ENCODE measurements at places on chromosomes 3 and 15. TPM values are rescaled to one million over a fixed set of nuclear protein-coding genes. Genes with fewer than 3 reads are reported as not detected.

Gene INKA1
- total RNA-seq: 48.1 TPM

Gene CAMK2N2
- not detected for total RNA-seq

Gene CADPS
- 3.8 TPM for total RNA-seq

Gene EFCC1
- 0.76 TPM for total RNA-seq

Gene UACA
- total RNA-seq: 97.8 TPM

Gene ACVR2B
- total RNA-seq: 8.9 TPM

Gene LPP
- total RNA-seq: 95.7 TPM

Gene C3orf33
- total RNA-seq: 3.7 TPM

Gene CYP8B1
- total RNA-seq: not detected

Gene CFAP91
- total RNA-seq: 2.2 TPM

DNA sequence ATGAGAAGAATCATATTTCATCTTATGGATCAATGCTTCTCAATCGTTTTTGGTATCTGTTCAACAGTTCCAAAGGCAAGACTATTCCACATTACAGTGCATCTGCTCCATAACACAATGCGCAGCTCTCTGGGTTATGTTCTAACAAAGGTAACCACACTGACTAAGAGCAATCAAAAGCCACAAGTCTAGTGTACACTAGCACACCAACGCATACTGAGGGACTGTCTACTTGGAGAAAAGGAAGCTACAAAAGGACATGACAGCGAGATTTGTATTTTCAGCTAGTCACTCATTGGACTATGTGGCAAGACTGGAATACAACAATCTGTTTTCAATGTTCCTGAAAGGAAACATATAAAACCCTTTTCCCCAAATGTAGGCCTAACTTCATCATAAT, 35.8 kb downstream of the SETD2 start:
- no peak for DNase-seq

- DNase-seq: no peak
Measured at GRCh38 chr3:23052620-23053019, 150.5 kb upstream of the UBE2E2 start.

DNA sequence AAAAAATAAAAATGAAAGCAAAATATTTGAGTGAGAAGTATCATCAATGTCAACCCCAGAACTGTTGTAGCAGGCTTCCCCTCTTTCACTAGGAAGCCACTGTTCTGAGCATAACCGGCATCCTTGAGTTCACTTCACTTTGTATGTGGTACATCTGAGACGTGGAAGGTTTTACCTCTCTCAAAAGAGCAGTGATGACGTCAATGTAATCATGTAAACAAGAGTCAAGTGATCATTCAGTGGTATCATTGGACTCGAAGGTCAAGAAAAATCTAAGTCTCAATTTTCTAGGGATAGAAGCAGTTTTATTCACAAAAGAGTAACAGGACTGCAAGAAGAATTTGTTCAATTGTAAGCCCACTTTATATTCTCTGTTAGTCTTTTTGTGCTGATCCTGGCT, 339.8 kb upstream of the THRB start:
- no peak for DNase-seq

GRCh38 chr15:70788114-70789049, 25.0 kb upstream of the UACA start:
- no peak for DNase-seq

GRCh38 chr15:31353931-31354330, 27.3 kb downstream of the KLF13 start:
- no peak for DNase-seq

GRCh38 chr15:59821286-59821685, 132.2 kb upstream of the BNIP2 start:
- DNase-seq: no peak

- DNase-seq: no peak
Measured at GRCh38 chr3:155449613-155450267, 156.3 kb upstream of the STRIT1 start.

- DNase-seq: no peak
Measured at GRCh38 chr15:82950746-82951370, 1.7 kb downstream of the HOMER2 start.

DNA sequence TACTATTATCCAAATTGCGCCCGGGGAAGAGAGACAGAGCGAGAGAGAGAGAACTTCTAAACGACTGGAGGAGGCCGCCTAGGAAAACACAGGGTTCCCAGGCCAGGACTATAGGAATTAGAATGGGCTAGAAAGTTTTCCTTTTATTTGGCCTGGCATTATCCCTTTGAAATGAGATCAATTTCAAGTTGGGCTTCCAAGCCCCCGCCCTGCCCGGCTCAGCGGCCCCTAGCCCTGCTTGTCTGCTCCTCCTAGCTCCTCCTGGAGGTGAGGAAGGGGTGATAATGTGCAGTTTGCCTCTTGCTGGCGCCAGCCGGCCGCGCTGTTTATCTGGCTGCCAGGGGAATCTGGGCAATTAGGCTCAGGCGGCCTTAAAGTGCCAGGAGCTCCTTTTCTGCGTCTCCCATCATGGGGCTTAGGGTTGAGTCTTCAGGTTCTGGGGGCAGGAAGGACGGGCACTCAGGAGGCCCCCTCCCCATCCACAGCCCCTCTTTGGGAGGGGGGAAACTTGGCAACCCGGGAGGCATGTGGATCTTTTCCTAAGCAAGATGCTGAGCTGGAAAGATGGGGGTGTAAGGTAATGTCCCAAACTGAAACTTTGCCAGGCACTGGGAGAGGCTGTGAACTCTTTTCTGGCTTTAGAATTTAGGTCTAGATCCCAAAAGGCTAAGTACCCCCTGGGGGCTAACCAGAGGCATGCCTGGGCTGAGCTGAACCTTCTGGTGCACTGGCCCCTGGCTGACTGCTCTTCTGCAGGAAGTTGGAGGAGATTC, 5.5 kb downstream of the SMAD6 start:
- DNase-seq: no peak

- no peak for DNase-seq
Measured at GRCh38 chr3:134328846-134329245, 45.4 kb downstream of the AMOTL2 start.

GRCh38 chr3:66276705-66277274, 56.0 kb downstream of the SLC25A26 start:
- no peak for DNase-seq

GRCh38 chr3:110069761-110070160, 732.4 kb upstream of the DPPA4 start:
- DNase-seq: no peak

- peak; percentile 85 for DNase-seq
Measured at GRCh38 chr15:73700041-73700842, 16.1 kb downstream of the CD276 start.

- no peak for DNase-seq
Measured at GRCh38 chr3:71973274-71974030, 188.5 kb upstream of the PROK2 start.

- DNase-seq: no peak
Measured at GRCh38 chr3:190697901-190698300, 164.6 kb downstream of the GMNC start.

- DNase-seq: no peak
Measured at GRCh38 chr15:78129077-78129750, 2.0 kb downstream of the CIB2 start.

- DNase-seq: no peak
Measured at GRCh38 chr3:11186771-11187191, 32.5 kb downstream of the HRH1 start.

- DNase-seq: no peak
Measured at GRCh38 chr15:38714309-38715072, 149.9 kb upstream of the RASGRP1 start.

GRCh38 chr3:31166249-31166885, 271.9 kb upstream of the GADL1 start:
- DNase-seq: no peak

GRCh38 chr3:43867436-43868072, 176.8 kb downstream of the ABHD5 start:
- no peak for DNase-seq

- DNase-seq: no peak
Measured at GRCh38 chr3:46228260-46229242, 13.7 kb upstream of the CCR3 start.

DNA sequence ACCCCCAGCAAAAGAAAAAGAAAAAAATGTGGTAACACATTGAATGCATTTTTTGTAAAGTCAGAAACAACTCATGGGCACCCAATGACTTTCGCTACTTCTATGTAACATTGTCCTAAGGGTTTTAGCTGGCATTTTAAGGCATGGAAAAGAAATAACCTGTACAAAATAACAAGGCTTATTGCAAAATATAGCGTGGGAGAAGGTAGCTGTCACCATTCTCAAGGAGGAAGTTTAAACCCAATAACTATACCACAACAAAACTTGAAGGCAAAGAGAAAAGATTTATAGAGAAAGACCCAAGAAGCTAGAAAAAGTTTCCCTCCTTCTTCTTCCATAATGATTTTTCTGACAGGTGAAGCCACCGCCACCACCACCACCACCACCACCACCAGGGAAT, 55.7 kb upstream of the ACP3 start:
- DNase-seq: no peak

GRCh38 chr3:169948559-169949448, 17.8 kb upstream of the SEC62 start:
- DNase-seq: no peak

DNA sequence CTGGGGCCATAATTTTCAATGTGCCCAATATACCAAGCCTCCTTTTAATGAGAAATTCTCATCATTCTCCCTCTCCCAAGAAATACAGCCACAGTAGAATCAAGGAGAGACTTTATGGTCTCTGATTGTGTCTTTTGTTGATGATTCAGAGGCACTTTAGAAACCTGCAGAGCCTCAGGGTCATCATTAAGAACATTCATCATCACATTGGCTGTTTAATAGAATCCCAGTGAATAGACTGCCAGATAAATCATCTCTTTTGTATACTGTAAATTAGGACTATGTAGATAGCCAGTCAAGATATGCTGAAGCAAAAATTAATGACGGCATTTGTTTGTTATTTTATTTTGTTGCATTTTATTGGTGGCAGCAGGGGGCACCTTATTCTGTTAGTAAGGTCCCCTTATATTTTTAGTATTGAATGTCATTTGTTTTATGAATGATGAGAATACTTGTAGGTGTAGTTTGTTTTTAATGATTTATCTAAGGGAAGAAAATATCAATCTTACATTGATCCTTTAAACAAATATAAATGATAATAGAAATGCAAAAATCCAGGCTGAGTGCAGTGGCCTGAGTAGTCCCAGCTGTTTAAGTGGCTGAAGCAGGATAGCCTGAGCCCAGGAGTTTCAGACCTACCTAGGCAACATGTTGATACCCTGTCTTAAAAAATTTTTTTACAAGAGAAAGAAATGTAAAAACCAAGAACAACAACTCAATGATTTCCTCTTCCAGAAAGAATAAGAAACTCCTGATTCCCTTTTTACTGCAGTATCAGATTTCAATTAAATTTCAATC, 138.8 kb downstream of the ZBBX start:
- DNase-seq: no peak

GRCh38 chr15:96362011-96362754, 31.7 kb downstream of the NR2F2 start:
- no peak for DNase-seq

DNA sequence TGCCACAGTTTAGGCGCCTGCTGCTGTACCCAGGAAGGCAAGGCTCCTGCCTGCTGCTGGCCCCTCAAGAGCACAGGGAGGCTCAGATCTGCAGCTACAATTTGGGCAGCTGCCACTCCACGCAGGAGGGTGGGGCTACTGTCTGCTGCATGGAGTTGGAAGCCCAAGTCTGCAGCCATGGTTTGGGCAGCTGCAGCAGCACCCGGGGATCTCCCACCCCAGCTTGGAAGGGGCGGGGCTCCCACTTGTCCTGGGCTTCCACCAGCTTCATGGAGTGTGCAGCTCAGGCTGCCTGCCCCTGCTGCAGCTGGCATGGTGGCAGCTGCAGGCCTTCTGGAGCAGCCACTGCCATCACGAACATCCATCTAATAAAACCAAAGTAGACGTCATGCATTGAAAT, 512.9 kb downstream of the PYDC2 start:
- DNase-seq: no peak

- DNase-seq: no peak
Measured at GRCh38 chr3:25044762-25045710, 383.0 kb upstream of the RARB start.

GRCh38 chr3:52029053-52029452, 27.3 kb downstream of the DUSP7 start:
- DNase-seq: no peak

GRCh38 chr15:87614704-87615103, 641.8 kb downstream of the NTRK3 start:
- no peak for DNase-seq

DNA sequence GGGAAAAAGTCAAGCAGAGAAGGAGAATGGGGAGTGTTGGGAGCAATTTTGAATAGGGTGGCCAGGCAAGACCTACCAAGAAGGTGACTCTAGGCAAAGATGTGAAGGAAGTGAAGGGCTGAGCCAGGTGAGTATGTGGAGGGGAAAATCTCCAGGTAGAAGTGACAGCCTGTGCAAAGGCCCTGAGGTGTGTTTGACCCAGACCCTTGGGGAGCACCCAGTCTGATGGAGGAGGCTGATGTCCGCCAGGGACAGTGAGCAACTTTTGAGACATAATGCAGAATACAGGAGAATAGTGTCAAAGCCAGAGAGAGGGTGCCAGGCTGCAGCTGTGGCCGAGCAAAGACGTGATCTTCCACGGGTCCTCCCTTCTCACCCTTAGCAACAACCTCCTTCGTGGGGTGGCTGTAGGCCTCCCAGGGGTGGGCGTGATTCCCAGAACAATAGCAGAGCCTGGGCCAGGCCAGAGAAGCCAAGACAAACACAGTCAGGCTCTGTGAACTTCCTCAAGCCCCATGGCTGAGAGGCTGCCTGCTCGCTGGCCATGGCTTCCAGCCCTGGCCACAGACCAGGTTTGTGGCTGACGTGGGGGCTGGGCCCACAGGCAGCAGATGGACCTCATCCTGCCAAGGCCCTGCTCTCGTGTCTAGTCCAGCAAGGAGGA, 58.1 kb downstream of the SLC6A6 start:
- DNase-seq: no peak

- no peak for DNase-seq
Measured at GRCh38 chr3:197234947-197235914, 63.2 kb downstream of the DLG1 start.

DNA sequence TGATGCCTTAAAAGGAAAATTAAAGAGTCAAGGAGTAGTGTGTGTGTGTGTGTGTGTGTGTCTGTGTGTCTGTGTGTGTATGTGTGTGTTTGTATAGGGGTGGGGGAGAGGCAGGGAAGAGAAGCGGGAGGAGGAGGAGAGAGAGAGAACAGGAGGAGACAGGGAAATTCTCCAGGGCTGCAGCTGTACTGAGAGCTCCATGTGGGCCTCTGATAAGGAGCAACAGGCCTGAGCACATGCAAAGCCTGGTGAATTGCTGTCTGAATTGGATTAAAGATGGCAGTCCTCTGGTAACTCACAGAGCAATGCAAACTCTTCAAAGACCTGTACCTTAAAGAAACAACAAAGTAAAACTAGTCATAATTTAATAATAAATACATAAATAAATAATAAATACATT, 70.6 kb downstream of the SEMA6D start:
- DNase-seq: no peak
